ENCODE measurements at places on chromosomes 12 and 14. TPM values are rescaled to one million over a fixed set of nuclear protein-coding genes. Genes with fewer than 3 reads are reported as not detected.

Gene KITLG
- 32.5 TPM for total RNA-seq

Gene DPPA3
- total RNA-seq = not detected

Gene NFATC4
- not detected for total RNA-seq

Gene SAMD15
- total RNA-seq = 0.95 TPM

Gene GPD1
- not detected for total RNA-seq

Gene CLEC4D
- total RNA-seq = not detected

Gene A2M
- total RNA-seq = not detected

Gene KRT85
- not detected for total RNA-seq

Gene RNU6-8
- total RNA-seq = not detected

All from Caki2 (cell line).